ENCODE measurements at places on chromosomes 12 and 14.
A peak's percentile ranks its signal among the peaks of the same experiment; 100 is the strongest.

GRCh38 chr12:112734859-112735695, 56.5 kb upstream of the RPH3A start:
- no peak for DNase-seq

- no peak for DNase-seq
These were observed 68.5 kb downstream of the FBXL14 start for GRCh38 chr12:1525858-1526257.

DNA sequence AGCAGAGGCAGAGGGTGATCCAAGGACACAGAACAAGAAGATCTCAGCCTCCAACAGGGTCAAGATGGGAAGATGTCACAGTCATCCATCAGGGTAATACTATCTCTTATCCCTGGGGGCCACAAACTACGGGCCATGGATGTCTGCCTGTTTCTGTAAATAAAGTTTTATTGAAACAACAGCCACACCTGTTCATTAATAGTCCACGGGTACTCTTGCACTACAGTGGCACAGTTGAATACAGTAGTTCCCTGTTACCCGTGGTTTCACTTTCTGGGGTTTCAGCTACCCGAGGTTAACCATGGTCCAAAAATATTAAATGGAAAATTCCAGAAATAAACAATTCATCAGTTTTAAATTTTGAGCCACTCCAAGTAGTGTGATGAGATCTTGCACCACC, 65.9 kb downstream of the BCL11B start:
- DNase-seq, result no peak

GRCh38 chr14:101233391-101233790, 327.9 kb upstream of the DIO3 start:
- no peak for DNase-seq

GRCh38 chr12:59600171-59600570, 4.3 kb downstream of the SLC16A7 start:
- no peak for DNase-seq

GRCh38 chr14:104445086-104445485, 134.5 kb upstream of the C14orf180 start:
- no peak for DNase-seq

GRCh38 chr14:61176686-61177085, 104.5 kb downstream of the TMEM30B start:
- no peak for DNase-seq

GRCh38 chr12:82470906-82471512, 112.7 kb downstream of the METTL25 start:
- DNase-seq, result no peak

- no peak for DNase-seq
These were observed 332.6 kb upstream of the TMPO start for GRCh38 chr12:98182821-98183220.

DNA sequence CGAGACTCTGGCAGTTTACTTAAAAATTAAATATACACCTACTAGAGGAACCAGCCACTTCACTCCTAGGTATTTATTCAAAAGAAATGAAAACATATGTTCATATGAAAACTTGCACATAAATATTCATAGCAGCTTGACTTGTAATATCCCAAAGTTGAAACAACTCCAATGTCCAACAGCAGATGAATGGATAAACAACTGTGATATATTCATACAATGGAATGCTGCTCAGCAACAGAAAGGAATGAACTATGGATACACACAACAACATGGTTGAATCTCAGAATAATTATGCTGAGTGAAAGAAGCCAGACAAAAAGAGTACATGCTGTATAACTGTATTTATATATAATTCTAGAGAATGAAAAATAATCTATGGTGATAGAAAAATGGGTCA, 53.4 kb upstream of the DACT1 start:
- DNase-seq, result no peak

DNA sequence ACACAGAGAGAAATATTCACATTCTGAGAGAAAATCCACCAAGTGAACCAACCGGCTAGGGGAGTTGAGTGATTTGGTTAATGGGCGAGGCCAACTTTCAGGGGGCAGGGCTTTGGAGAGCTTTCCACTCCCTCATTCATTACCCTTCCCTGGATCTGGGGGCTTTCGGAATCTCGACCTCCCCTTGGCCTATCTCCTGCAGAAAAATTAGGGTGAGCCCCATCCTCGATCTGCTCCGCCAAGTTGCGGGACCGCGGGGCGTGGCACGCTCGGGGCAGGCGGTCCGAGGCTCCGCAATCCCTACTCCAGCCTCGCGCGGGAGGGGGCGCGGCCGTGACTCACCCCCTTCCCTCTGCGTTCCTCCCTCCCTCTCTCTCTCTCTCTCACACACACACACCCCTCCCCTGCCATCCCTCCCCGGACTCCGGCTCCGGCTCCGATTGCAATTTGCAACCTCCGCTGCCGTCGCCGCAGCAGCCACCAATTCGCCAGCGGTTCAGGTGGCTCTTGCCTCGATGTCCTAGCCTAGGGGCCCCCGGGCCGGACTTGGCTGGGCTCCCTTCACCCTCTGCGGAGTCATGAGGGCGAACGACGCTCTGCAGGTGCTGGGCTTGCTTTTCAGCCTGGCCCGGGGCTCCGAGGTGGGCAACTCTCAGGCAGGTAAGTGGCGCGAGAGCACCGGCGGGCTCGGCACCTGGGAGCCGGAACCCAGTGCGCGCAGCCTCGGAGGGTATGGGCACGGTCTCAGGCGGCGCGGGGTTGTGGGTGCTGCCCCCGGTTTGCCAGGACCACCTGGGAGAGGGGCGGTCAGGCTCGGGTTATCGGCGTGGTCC, at the start of gene ERBB3:
TSS of gene ERBB3 (plus strand) at position 443 of the 833 bp plus-strand sequence. CDS start at position 579, 136 bp downstream.
- DNase-seq, result peak; percentile 58

DNA sequence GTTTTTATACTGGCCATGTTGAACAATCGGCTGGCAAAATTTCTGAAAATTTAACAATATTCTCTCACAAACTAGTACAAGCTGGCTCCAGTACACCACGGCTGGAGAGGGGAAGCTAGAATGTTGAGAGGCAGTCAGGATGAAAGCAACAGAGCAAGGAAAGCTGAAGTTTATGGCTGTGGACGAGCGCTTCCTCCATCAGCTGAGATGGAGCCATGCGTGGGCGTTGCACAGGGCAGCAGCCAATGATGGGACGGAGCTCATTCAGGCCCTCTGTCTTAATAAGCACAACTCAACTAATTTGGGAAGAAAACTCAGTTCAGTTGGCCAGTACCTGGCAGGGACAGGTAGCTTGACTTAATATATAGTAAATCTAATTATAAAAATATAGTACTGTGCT, 14.1 kb upstream of the DCP1B start:
- no peak for DNase-seq

DNA sequence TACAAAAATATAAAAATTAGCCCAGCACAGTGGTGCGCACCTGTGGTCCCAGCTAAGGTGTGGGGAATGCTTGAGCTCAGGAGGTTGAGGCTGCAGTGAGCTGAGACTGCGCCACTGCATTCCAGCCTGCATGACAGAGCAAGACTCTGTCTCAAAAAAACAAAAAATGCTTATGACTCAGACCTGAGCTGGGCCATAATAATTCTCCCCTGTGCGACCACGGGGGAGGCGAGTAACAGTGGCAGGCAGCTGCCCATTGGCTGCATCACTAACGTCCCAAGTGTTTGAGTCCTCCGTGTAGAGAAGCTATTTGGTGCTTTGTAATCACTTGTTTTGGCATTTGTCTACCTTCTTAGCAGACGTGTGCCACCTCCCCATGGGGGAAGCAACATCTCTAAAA, 24.9 kb downstream of the PSMC1 start:
- no peak for DNase-seq

DNA sequence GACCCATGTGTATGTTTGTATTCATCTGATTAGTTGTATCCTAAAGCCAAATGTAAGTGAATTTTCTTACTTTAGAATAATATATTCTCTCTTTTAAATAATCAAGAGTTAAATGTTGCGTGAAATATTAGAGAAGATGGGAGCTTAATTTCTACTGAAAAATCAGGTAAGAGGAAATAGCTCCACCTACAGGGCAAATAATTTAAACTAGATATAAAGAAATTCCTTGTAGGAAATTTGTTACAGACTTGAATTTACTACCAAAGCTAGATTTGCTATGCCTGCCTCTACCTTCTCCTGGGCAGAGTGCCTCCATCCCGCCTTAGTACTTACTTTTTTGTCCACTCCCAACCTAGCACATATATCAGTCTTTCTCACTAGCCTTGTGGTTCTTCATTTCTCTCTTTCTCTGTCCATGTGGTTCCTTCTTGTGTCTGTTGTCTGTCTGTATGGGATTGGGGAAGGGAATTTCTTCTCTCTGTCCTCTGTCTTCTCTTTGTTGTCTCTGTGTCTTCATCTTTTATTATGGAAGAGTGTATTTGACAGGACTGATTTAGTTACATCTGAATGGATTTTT, 44.7 kb downstream of the PALS1 start:
- DNase-seq, result no peak

- DNase-seq, result no peak
These were observed 463.6 kb upstream of the MIS18BP1 start for GRCh38 chr14:45716572-45716971.

- DNase-seq, result peak; percentile 27
These were observed 8.1 kb downstream of the DNAI7 start for GRCh38 chr12:25186788-25187402.

GRCh38 chr12:3872800-3873636, at the start of gene PARP11:
Gene PARP11, minus strand, starts transcription at chr12:3873399. Its CDS starts 170 bp downstream, at chr12:3873229.
- DNase-seq, result peak; percentile 97

GRCh38 chr12:120474616-120474960, 5.0 kb upstream of the SRSF9 start:
- DNase-seq, result no peak

- DNase-seq, result no peak
These were observed 23.2 kb upstream of the DCN start for GRCh38 chr12:91205811-91206210.

DNA sequence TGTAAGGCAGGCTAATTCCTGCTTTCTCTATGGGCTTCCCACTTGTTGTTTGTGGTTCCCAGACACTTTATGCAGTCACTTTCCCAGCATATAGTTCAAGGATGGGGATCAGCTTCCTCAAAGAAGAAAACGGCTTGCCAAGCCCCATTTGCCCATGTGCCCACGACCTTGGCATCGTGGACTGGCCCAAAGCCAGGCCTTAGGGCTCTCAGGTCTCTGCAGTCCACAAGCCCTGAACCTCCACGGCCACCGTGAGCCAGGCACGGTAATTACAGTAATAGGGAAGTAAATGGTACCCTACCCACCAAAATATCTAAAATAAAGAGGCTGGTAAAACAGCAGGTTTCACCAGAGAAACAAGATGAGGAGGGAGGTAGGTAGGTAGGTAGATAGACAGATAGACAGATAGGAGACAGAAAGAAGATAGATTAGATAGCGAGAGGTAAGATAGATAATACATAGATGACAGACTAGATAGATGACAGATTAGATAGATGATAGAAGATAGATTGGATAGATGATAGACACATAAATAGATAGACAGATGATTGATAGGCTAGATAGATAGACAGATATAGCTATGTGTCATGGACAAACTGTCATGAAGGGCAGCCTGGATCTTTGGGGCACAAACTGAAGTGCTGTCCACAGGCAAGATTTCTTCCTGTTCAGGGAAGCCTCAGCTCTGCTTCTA, 163.1 kb downstream of the SLC15A4 start:
- no peak for DNase-seq

GRCh38 chr12:62375603-62376002, 91.0 kb upstream of the MON2 start:
- DNase-seq, result no peak

DNA sequence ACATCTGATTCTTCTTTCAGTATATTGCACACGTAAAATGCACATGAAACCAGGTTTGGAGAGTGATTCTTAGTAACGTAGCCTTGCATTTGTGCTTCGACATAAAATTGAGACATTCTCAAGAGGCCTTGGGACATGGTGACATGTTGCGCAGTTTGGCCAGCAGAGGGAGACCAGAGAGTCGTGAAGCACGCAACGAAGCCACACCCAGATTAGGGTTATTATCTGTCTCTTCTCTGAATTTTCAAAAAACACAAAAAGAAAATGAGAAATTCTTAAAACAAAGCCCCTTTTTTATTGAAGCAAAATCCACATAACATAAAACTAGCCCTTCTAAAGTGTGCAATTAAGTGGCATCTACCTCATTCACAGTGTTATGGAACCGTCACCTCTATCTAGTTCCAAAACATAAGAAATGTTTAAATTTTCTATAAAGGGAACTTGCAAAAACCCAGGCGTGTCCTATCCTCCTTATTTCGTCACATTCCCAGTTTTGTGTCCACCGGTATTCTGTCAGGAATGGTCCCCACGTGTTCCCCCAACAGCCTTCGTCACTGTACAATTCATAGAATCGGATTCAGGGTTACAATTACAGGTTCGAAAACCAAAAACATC, 108.8 kb upstream of the ATF7IP start:
- peak; percentile 84 for DNase-seq

- DNase-seq, result no peak
These were observed 61.6 kb downstream of the ARL6IP4 start for GRCh38 chr12:123041811-123042655.

DNA sequence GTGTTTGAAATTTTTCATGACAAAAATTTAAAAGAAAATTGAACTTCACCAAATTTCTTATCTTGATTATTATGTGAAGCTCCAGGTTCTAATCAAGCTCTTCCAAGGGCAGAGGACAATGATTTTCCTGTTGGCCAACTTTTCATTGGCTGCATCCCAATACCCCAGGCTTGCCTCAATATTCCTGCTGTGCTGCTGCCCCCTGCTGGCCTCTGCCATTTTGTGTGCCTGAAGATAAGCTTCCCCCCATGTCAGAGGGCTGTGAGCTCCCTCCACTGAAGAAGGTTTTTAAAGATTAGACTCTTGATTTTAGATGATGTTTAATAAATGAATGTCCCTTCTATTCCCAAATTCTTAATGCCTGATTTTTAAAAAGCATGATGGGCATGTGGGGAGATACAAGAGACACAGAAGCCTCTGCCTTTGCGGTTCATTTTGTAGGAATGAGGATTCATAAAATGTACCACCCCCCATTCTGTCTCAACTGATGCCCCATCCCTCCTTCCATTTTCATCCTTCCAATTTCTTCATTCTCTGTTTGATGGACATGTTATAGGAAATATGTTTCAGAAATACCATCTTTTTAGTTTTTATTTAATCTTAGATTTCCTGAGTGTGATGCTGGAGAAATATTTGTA, 76.7 kb upstream of the RGS6 start:
- peak; percentile 14 for DNase-seq

GRCh38 chr14:68506645-68507419, 286.0 kb downstream of the ZFP36L1 start:
- DNase-seq, result peak; percentile 74

DNA sequence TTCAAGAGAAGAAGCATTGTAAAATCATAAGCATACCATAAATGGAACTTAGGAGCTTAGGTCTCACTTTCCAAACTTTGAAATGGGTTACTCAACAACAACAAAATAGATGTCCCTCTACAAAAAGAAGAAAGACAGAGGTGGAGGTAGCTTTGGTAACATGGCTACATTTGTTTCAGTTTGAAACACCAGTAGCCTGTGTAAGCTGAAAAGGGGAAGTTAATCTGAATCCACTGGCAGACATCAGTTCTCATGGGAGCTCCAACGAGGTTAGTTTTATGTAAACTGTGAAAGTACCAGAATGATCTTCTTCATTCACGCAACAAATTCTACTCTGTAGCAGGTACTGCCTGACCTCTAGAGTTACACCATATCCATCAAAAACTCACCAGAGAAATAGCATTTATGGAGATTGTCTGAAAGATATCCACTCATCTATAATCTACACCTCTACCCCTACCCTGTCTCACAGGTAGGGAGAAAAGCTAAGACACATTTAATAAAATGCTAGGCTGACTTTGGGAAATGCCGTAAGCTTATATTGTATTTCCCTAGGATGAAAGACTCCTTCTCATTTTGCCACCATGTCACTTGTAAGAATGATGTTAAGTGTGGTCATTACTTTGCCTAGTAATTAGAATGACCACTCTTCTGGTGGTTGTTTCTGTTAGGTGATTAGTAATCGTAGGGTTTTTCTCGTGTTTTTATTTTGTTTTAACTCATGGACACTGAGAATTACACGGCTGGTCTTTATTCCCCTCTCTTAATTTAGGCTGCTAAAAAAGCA, 224.1 kb downstream of the ASCL1 start:
- DNase-seq, result no peak

Data from CD4-positive, alpha-beta T cell treated with Interleukin-6 at 100 ng/mL for 8 hours (primary cell).